ENCODE measurements at places on chromosomes 16 and 17.

DNA sequence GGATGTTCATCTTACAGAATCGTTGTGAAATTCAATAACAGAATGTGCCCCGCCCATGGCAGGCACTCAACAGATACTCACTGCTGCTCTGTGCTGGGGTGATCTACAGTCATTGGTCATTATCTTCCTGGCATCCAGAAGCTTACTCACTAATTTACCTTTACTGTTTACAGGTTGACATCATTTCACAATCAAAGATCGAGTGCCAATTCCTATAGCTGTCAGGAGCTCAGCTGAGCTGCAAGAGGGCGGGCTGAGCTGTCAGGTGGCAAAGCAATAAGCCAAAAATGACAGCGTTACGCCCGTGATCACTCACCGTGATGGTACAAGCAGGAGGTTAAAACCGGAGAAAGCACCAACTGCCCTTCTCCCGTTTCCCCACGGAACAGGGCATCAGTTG, 51.2 kb downstream of the LITAF start:
- DNase-seq = no peak
- H3K27ac ChIP-seq = no peak overlapping the region
- H3K27me3 ChIP-seq = no peaks in the 10 kb centered on the region
- no peaks in the 10 kb centered on the region for H3K36me3 ChIP-seq
- H3K4me3 ChIP-seq = no peak overlapping the region

GRCh38 chr16:10868596-10869469, 8.2 kb upstream of the CIITA start:
- peaks cover 14% of the 10 kb centered on the region for H3K27me3 ChIP-seq
- no peaks in the 10 kb centered on the region for H3K36me3 ChIP-seq
- no peak overlapping the region for H3K27ac ChIP-seq
- peaks cover 38% of the 10 kb centered on the region for H3K4me1 ChIP-seq
- H3K4me3 ChIP-seq = peak overlapping the region; percentile 14

- H3K4me1 ChIP-seq = no peaks in the 10 kb centered on the region
- no peaks in the 10 kb centered on the region for H3K36me3 ChIP-seq
- H3K4me3 ChIP-seq = no peak overlapping the region
Observed at GRCh38 chr16:81261049-81261648, 22.7 kb downstream of the BCO1 start.

DNA sequence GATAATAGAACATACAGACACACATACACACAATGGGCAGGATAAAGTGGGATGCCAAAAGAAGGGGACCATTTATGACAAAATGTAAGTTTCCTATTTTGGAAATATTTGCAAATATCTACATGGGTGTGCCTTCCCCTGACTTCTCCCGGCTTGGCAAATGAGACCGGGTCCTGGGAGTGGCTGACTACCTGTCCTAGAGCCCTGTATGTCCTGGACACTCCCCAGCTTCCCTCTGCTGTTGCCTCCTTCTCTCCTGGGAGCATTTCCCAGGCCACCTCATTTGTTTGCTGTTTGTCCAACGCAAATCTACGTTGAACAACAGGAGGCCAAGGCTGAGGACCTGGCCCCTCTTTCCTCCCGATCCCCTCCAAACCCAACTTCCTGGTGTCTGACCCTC, 16.9 kb downstream of the PECAM1 start:
- no peak for DNase-seq
- no peaks in the 10 kb centered on the region for H3K27me3 ChIP-seq
- H3K36me3 ChIP-seq = no peaks in the 10 kb centered on the region

- H3K4me1 ChIP-seq = peaks cover 6% of the 10 kb centered on the region
- no peaks in the 10 kb centered on the region for H3K36me3 ChIP-seq
- H3K27ac ChIP-seq = no peak overlapping the region
Observed at GRCh38 chr17:35947156-35947585, 3.7 kb upstream of the LYZL6 start.

GRCh38 chr16:27311897-27312303, 1.9 kb upstream of the IL4R start:
- H3K27me3 ChIP-seq = no peaks in the 10 kb centered on the region
- H3K36me3 ChIP-seq = no peaks in the 10 kb centered on the region
- no peak overlapping the region for H3K4me3 ChIP-seq
- H3K27ac ChIP-seq = no peak overlapping the region
- DNase-seq = no peak

DNA sequence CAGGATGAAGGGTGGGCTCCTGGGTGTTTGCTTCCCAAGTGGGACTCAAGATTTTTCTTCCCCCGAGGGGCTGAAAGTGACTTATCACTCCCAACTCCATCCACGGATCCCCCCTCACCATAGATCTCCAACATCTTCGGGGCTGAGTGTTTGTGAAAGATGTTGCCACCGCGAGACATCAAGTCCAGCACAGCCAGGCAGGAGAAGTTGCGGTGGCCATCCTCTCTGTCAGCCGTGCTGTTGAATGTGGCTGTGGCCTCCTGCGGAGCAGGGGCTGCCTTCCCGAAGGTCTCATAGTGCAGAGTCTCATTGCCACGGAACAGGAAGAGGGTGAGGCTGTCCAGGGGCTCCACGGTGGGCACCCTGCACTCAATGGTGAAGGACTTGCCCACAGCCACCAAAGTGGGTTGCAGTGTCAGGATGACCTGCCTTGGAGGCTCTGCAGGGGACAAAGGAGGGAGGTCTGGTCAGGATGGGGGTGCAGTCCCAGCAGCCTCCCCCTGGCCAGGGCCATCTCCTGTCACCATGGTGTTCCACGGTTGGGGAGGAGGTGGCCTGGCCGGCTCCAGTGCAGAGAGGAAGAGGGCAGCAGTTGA, 5.5 kb downstream of the PRR29 start:
- peaks cover 52% of the 10 kb centered on the region for H3K4me1 ChIP-seq
- no peak overlapping the region for H3K4me3 ChIP-seq
- no peaks in the 10 kb centered on the region for H3K27me3 ChIP-seq
- peaks cover 70% of the 10 kb centered on the region for H3K36me3 ChIP-seq
- no peak overlapping the region for H3K27ac ChIP-seq
- DNase-seq = no peak

GRCh38 chr17:42247734-42248133, 28.5 kb downstream of the STAT5B start:
- peaks cover 53% of the 10 kb centered on the region for H3K4me1 ChIP-seq
- H3K27ac ChIP-seq = peak overlapping the region; percentile 85
- peaks cover 3% of the 10 kb centered on the region for H3K36me3 ChIP-seq
- H3K27me3 ChIP-seq = no peaks in the 10 kb centered on the region
- H3K4me3 ChIP-seq = no peak overlapping the region

GRCh38 chr17:29172589-29172988, 7.6 kb downstream of the MYO18A start:
- no peak overlapping the region for H3K27ac ChIP-seq
- no peaks in the 10 kb centered on the region for H3K27me3 ChIP-seq
- H3K36me3 ChIP-seq = no peaks in the 10 kb centered on the region

GRCh38 chr17:38575781-38576180, 30.0 kb downstream of the SRCIN1 start:
- no peak overlapping the region for H3K4me3 ChIP-seq
- DNase-seq = no peak
- peaks cover 92% of the 10 kb centered on the region for H3K27me3 ChIP-seq

GRCh38 chr16:4506450-4506849, 30.3 kb downstream of the HMOX2 start:
- H3K36me3 ChIP-seq = peaks cover 56% of the 10 kb centered on the region
- no peaks in the 10 kb centered on the region for H3K27me3 ChIP-seq
- peak; percentile 38 for DNase-seq
- no peak overlapping the region for H3K4me3 ChIP-seq
- peaks cover 72% of the 10 kb centered on the region for H3K4me1 ChIP-seq

DNA sequence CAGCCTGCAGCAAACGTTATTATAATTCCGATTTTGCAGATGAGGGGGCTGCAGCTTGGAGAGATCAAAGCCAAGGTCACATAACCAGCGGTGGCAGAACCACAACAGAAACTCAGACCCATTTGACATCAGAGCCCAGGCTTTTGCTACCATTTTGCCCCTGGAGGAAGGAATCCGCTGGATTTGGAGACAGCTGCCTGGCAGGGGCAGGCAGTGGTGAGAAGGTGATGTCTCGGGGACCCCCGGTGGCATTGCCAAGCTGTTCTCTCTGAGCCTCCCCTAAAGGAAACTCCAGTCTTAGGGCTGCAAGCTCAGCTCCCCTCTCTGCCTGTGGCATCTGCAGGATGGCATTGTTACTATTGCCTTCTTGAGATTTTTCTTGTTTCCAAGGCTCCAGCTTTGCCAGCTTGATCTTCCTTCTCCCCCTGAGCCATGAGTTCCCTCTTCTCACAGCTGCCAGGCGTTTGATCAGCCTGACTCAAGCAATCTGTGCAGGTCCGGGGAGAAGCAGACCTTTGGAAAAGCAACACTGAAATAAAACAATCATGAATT, 40.8 kb downstream of the AIPL1 start:
- no peak for DNase-seq
- no peaks in the 10 kb centered on the region for H3K36me3 ChIP-seq
- H3K27me3 ChIP-seq = peaks cover 10% of the 10 kb centered on the region
- no peak overlapping the region for H3K4me3 ChIP-seq
- H3K27ac ChIP-seq = no peak overlapping the region

DNA sequence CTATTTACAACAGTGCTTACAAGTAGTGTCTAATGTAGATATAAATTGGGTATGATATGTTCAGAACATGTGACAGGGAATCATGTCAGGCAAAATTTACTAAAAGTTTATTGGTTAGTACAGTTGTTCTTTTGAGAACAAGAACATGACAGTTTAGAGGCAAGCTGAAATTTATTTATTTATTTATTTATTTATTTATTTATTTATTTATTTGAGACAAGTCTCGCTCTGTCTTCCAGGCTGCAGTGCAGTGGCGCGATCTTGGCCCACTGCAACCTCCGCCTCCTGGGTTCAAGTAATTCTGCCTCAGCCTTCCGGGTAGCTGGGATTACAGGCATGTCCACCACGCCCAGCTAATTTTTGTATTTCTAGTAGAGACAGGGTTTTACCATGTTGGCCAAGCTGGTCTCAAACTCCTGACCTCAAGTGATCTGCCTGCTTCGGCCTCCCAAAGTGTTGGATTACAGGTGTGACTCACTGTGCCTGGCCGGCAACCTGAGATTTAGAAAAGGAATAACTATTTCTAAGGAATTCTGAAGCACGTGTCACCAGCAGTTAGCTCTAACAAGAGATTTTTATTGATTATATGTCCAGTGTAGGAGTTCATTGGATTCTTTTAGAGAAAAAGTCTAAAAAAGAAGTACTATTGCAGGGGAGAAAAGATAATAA, 24.9 kb downstream of the MRTFB start:
- H3K27me3 ChIP-seq = no peaks in the 10 kb centered on the region
- DNase-seq = no peak
- H3K4me1 ChIP-seq = no peaks in the 10 kb centered on the region
- H3K36me3 ChIP-seq = no peaks in the 10 kb centered on the region
- no peak overlapping the region for H3K27ac ChIP-seq

- H3K4me1 ChIP-seq = no peaks in the 10 kb centered on the region
- no peak for DNase-seq
- no peaks in the 10 kb centered on the region for H3K27me3 ChIP-seq
Observed at GRCh38 chr16:87032554-87032953, 284.6 kb downstream of the C16orf95 start.

- H3K27me3 ChIP-seq = no peaks in the 10 kb centered on the region
- H3K27ac ChIP-seq = no peak overlapping the region
Observed at GRCh38 chr17:57356719-57357391, 100.5 kb downstream of the MSI2 start.

GRCh38 chr17:72970246-72970645, 122.2 kb downstream of the SLC39A11 start:
- no peak overlapping the region for H3K4me3 ChIP-seq
- no peak overlapping the region for H3K27ac ChIP-seq
- no peaks in the 10 kb centered on the region for H3K27me3 ChIP-seq
- DNase-seq = no peak

GRCh38 chr17:14299280-14300141, 1.4 kb upstream of the HS3ST3B1 start:
- peaks cover 38% of the 10 kb centered on the region for H3K27me3 ChIP-seq
- H3K4me3 ChIP-seq = peak overlapping the region; percentile 97
- H3K4me1 ChIP-seq = peaks cover 65% of the 10 kb centered on the region
- no peak overlapping the region for H3K27ac ChIP-seq
- no peaks in the 10 kb centered on the region for H3K36me3 ChIP-seq
- peak; percentile 61 for DNase-seq

- H3K27me3 ChIP-seq = peaks cover 7% of the 10 kb centered on the region
- no peak for DNase-seq
- no peak overlapping the region for H3K4me3 ChIP-seq
- no peaks in the 10 kb centered on the region for H3K4me1 ChIP-seq
- H3K36me3 ChIP-seq = no peaks in the 10 kb centered on the region
Observed at GRCh38 chr16:5451641-5452040, 354.0 kb upstream of the EEF2KMT start.

DNA sequence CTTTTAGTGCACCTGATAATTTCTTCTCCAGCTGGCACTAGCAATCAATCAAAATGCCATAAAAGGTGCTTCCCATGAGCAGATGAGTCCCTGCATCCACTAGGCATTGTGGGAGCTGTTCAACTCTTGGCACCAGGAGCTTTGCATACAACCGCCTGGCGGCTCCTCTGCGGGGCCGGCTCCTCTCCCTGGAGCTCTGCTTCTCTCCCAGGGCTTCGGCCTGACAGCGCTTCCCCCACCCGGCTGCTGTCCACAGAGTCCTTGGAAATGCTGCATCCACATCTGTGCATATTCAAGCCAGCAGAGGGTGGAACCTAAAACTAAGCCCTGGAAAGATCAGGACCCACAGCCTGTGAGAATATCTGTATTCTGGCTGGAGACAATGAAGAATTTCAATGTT, 62.9 kb downstream of the LMF1 start:
- H3K4me3 ChIP-seq = no peak overlapping the region
- DNase-seq = no peak
- no peak overlapping the region for H3K27ac ChIP-seq
- H3K27me3 ChIP-seq = no peaks in the 10 kb centered on the region

DNA sequence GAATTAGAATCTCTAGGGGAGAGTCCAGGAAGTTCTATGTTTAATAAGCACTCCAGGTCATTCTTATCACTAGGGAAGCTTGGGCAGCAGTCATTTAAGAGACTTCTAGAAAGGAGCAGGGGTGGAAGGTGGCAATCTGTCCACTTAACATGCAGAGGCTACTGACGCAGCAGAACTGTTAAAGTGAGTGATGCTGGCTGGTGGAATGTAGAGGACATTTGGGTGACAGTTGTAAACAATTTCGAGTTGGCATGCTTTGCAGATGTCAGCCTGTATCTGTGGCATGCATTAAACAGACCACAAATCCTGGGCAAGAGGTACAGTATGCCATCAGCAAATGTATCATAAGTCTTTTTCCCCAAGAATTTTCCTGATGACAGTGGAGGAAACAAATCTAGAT, 40.5 kb upstream of the HS3ST3A1 start:
- no peaks in the 10 kb centered on the region for H3K27me3 ChIP-seq
- DNase-seq = no peak
- H3K4me1 ChIP-seq = no peaks in the 10 kb centered on the region
- H3K27ac ChIP-seq = no peak overlapping the region
- H3K4me3 ChIP-seq = no peak overlapping the region

GRCh38 chr16:74984194-74984528, 762 bp downstream of the WDR59 start:
- no peaks in the 10 kb centered on the region for H3K27me3 ChIP-seq
- H3K27ac ChIP-seq = no peak overlapping the region
- H3K4me3 ChIP-seq = peak overlapping the region; percentile 100

GRCh38 chr17:36869856-36870719, 67.2 kb upstream of the LHX1 start:
- H3K27ac ChIP-seq = no peak overlapping the region
- no peak overlapping the region for H3K4me3 ChIP-seq
- no peaks in the 10 kb centered on the region for H3K36me3 ChIP-seq
- H3K27me3 ChIP-seq = no peaks in the 10 kb centered on the region
- DNase-seq = no peak

Measured in CD4-positive, alpha-beta T cell (primary cell).